ENCODE measurements at places on chromosomes 3 and 15.
A peak's percentile ranks its signal among the peaks of the same experiment; 100 is the strongest.

- no peak for DNase-seq
These were observed 179.9 kb downstream of the AGBL1 start for GRCh38 chr15:86259589-86259988.

- no peak for DNase-seq
These were observed 30.0 kb upstream of the CACNA1D start for GRCh38 chr3:53464424-53464823.

GRCh38 chr3:127089486-127090145, 103.3 kb upstream of the PRR23E start:
- peak; percentile 65 for DNase-seq

DNA sequence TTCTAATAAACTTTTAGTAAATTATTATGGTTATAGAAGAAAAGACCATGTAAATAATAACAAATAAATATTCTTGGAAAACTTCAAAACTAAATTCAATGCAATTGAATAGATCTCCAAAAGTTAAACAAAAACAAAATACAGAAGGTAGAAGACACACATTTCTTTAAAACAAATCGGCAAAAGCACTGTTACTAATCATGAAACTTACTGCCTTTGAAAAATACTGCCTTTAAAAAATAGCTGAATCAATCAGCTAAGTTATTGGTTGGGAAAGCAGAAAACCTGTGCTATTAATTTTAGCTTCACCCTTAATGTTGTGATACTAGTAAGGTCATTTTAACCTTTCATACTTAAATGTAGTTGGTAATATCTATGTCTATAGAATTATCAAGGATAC, 3.0 kb downstream of the GPR15 start:
- no peak for DNase-seq

- DNase-seq: no peak
These were observed 160.2 kb downstream of the SPATA16 start for GRCh38 chr3:172980849-172981248.

- DNase-seq: no peak
These were observed 93.0 kb upstream of the LYSMD4 start for GRCh38 chr15:99826157-99826780.

GRCh38 chr3:194301730-194302129, 49.4 kb downstream of the CPN2 start:
- no peak for DNase-seq

DNA sequence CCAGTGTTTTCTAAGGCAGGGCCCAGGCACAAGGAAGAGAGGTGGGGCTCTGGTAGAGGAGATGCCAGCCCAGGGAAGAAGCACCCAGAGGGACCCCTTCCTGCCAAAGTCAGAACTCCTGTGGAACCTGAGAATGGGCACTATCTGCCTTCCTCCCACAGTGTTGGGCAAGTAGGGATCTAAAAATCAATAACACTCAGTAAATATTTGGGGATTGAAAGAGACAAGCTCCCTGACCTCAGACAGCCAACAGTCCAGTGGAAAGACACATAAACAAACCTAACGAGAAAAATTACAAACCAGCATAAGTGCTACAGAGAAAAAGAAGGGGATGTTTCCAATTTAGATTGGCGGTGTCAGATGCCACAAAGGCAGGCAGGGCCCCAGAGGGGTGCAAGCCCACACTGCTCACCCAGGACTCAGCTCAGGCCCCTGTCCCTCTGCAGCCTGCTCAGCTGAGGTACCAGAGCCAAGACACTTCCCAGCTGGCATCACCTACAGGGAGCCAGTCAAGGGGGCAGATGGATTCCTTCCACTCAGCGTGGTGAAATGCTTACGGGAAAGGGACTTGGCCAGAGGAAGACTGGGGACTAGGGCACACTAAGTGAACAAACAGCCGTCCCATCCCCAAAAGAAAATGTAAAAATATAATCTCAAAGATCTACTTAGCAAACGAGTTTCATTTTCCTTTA, 15.9 kb downstream of the ADCY5 start:
- DNase-seq: no peak

- no peak for DNase-seq
These were observed 41.4 kb downstream of the ROBO2 start for GRCh38 chr3:77081240-77081661.

DNA sequence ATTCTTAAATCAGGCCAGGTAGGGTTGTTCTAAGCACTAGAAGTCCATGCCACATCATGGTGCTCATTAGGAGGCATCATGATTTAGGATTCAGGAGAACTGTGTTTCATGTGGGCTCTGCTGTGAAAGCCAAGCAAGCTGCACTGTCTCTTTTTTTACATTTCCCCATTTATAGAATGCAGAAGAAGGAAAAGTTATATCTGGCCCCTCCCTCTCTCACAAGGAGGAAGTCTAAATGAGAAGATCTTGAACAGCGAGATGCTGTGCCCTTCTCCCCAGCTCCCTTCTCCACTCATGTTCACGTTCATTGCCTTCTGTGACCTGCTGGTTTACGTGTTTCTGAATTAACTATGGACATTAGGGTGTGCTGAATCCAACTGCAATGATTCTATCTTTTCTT, 178.5 kb upstream of the RASGRP1 start:
- no peak for DNase-seq

- no peak for DNase-seq
These were observed 275.4 kb upstream of the CTDSPL start for GRCh38 chr3:37586280-37586679.

DNA sequence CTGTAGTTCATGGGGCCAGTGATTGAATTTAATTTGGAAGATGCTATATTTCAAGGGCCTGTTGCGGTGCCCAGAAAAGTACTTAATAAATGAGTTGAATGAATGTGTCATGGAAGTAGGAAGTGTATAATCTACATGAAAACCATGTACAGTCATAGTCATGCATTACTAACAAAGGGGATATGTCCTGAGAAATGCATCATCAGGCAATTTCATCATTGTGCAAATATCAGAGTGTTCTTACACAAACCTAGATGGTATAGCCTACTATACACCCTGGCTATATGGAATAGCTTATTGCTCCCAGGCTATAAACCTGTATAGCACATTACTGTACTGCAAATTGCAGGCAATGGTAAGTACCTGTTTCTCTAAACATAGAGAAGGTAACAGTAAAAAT, 10.7 kb upstream of the MYO5C start:
- no peak for DNase-seq

DNA sequence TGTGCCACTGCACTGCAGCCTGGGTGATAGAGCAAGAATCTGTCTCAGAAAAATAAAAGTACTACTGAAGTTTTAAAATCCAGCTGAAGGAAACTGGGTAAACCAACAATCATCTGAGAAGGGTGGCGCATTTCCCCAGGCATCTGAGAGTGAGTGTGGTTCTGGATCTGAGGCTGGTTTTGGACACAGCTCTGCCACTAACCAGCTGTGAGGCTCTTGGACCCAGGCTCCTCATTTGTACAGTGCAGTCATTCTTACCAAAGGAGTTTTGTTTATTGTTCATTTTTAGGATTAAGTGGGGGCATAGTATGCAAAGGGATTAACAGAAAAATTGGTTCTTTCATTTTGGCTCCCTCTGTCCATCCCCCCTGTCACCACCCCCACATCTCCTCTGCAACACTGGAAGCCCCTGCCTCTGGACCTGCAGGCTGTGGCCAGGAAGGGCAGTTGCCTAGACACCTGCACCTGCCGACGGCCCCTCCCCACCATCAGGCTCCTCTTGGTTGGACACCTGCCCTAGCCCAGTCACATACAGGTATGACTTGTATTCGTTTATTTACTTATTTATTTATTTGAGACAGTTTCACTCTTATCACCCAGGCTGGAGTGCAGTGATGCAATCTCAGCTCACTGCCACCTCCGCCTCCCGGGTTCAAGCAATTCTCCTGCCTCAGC, 8.8 kb downstream of the NUP210 start:
- DNase-seq: peak; percentile 3

GRCh38 chr3:60742606-60743145, 508.6 kb downstream of the FHIT start:
- DNase-seq: no peak

DNA sequence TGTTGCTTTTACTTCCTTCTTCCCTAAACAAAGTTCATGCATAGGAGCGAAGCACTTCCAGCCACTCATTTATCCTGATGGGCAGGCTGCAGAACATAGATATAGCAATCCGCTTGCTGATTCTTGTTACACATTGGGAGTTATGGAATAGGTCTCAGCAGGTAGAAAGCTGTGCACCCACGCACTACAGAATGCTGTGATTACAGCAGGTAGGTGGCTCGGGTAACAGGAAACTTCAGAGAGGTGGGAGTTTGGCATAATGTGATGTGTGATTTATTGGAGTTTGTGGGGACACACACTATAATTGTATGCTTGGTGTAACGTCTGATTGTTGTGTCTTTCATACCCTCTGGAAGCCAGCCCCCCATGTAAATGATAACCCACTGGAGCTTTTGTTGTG, 99.2 kb upstream of the MEIS2 start:
- no peak for DNase-seq

DNA sequence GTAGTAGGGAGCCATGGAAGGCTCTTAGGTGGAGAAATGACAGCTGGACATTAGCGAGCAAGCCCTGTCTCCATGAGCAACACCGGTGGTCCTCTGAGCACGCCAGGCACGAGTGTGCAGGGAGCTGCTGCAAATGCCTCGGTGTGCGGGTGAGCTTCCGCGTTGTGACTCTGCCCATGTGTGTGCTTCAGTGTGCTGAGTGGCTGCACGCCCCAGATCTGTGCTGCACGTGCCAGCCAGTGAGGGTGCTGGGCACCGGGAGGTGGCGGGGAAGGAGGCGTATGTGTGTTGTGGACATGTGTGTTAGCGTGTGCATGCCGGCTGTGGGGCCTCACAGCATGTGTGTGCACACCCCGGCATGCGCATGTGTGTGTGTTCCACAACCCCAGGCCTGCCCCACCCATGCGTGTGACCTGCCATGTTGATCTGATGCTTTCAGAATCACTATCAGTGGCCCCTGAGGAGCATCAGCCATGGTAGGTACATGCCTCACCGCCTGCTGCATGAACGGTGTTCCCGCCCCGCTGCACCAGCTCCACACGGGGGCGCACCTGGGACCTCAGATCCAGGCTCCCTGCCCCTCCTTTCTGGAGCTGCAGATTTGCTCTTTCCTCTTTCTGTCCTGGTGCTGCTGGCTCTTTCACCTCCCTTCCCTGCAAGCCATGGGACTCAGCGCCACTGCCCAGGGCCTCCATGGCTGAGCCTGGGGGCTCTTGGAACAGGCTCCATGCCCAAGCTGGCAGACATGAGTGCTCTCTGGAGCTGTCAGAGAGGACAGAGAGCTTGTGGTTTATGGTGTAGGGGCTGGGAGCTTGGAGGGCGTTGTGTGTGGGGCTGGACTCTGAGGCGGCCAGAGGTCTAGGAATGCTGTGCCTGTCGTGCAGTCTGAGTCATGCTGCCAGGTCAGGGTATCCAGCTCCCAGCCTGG, 169.4 kb downstream of the TBC1D2B start:
- DNase-seq: no peak

DNA sequence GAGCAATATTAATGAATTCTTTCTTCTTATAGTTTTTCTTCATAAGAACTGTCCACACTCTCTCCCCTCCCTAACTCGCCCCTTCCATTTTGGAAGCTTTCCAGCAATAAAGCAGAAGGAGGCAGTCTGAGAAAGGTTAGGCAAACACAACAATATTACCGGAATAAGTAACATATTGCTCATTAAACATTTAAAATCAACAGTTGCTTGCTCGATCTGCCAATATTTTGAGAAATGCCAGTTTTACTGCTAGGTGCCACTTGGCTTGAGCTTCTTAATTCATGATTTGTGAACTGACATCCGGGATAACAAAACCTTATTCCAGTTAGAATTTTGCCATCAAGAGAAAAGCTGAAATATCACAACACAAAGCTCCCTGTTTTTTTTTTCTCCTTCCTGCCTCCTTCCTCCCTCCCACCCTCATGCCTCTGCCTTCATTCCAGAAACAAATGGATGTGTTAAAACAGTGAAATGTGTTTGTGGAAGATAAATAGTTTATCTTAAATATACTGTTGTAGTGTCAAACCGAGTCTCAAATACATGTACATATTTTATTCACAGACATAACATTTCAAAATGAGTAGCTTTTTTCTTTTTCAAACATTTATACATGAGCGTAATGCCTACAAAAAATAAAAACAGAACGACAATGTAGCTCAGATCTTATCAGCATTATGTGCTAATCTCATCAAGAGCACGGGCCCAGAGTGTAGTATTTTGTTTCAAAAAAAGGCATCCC, 253.7 kb downstream of the GAP43 start:
- DNase-seq: no peak

DNA sequence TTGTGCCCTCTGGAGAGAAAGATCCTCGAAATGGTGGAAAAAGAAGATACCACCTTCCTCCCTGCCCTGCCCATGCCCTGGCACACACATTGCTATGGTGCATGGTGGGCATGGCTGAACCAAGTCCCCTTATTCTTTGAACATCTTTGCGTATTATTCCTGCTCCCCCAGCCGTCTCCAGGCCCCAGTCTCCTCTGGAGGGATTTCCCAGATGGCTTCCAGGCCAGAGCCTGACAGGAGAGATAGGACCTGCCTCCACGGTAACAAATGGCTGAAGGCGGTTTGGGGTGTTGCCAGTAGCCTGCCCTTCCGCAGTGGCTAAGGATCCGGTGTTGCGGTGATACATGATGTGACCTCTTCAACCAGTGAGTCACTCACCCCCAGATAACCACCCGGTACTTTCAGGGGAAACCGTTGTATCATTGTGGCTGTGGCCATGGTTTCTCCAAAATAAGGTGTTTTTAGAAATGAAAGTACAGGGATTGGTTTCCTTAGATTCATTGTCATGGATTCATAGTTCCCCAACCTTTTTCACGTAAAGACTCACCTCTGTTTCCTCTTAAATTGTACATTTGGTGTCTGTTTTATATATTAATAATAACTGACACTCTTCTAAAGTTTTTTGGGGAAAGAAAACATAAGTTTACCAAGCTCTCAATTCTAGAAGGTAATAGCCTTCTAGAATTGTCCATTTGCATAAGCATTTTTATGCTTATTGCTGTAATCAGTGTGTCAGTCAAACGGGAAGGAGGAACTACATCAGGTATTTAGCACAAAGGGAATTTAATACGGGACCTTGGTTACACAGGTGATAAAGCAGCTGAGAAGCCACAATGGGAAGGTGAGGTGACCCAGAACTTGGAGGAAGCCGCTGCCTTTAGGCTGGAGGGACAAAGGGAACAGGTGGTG, 25.9 kb downstream of the SMAD3 start:
- no peak for DNase-seq

DNA sequence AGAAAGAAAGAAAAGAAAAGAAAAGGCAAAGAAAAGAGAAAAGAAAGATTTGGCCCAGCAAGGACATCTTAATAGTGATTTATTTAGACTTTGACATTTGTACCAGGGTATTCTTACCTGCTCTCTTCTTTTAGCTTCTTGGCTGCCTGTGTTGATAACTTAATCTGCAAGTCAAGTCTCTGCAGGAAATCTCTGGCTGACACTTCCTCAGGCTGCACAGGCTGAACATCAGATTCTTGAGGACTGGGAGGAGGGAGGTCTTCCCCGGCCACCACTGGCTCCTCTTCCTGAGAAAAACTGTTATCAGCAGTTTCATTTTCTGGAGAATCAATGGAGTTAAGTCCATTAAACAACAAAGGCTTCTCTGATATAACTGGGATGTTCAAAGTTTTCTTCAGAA, 12.8 kb downstream of the LYSMD2 start:
- no peak for DNase-seq

DNA sequence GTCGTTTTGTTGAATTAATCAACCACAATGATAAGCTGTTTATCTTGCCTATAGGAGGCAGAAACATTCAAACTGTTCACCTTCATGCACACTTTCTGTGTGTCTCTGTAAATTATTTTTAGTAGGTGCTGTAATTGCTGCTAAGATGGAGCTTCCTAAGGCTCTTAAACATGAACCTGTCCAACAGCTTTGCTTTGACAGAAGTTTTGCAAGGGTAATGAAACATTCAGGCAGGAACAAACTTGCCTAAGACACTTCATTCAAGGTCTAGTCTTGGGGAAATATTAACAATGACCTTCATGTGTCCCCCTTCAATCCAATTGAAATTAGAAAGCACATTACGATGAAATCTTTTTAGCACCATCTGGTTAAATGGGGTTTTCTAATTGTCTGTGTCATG, 156.1 kb downstream of the DIPK2A start:
- DNase-seq: no peak
